Lung (tissue), 17 donors: ENCODE measurements at places on chromosomes 1 and 21. TPM values are rescaled to one million over a fixed set of nuclear protein-coding genes. Genes with fewer than 3 reads are reported as not detected.

The CFAP107 gene
- 1.3 TPM for total RNA-seq

The ANGEL2 gene
- 53.7 TPM for total RNA-seq

The CNIH4 gene
- 79.4 TPM for total RNA-seq

The SESN2 gene
- total RNA-seq, result 3.3 TPM

The LAX1 gene
- total RNA-seq, result 2.4 TPM

DNA sequence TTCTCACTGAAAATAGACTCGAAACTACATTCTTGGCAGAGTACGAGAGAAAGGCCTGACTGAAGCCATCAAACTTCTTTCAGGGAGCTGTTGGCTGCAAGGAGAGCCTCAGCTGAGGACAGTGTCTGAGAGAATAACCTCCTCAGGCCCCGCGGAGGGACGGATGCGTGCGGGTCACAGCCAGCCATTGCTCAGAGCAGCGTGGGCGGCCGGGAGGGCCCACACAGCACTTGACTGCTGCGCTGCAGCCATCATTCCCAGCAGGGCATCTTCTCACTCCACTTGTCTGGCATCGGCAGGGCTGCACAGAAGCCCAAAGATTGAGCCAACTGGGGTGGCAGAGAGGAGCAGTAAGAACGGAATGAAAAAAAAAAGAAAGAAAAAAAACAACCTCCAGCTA lies 113.5 kb downstream of the XCL2 start:
- H3K36me3 ChIP-seq, result no peaks in the 10 kb centered on the region
- DNase-seq, result no peak
- no peak overlapping the region for H3K27ac ChIP-seq
- no peaks in the 10 kb centered on the region for H3K27me3 ChIP-seq

DNA sequence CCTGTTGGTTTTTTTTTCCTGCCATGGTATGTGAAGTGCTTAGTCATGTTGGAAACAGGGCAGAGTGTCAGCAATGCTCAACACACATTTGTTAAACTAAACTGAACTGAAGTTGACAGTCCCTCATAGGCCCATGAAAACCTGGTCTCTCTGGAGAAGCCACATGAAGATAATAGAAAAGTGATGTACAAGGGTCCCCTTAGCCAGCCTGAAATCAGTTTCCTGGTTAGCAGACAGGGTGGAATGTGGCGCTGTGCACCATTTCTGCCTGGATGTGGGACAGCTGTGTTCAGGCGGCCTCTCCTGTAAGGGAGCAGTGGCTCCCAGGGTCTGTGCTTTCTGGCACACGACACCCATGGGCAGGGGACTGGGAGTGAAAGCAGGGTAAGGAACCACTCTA lies 9.9 kb upstream of the CHI3L1 start:
- H3K27ac ChIP-seq, result no peak overlapping the region
- DNase-seq, result no peak
- no peaks in the 10 kb centered on the region for H3K27me3 ChIP-seq
- H3K36me3 ChIP-seq, result no peaks in the 10 kb centered on the region

DNA sequence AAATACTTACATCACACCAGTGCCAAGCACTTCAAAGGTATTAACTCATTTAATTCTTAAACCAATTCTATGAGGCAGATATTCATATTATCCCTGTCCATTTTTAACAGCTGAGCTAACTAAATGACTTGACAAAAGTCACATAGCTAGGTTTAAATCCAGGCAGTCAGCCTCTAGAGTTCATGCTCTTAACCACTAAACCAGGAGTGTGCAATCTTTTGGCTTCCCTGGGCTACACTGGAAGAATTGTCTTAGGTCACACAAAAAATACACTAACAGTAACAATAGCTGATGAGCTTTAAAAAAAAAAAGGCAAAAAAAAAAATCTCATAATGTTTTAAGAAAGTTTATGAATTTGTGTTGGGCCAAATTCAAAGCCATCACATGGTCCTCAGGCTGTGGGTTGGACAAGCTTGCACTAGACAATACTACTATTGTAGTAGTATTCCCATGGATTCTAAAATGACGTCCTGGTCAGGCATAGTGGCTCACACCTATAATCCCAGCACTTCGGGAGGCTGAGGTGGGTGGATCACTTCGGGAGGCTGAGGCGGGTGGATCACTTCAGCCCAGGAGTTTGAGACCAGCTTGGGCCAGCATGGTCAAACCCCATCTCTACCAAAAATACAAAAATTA lies 10.0 kb downstream of the UBR4 start:
- H3K4me3 ChIP-seq, result no peak overlapping the region
- peaks cover 35% of the 10 kb centered on the region for H3K36me3 ChIP-seq
- DNase-seq, result no peak
- H3K27me3 ChIP-seq, result no peaks in the 10 kb centered on the region
- no peak overlapping the region for H3K27ac ChIP-seq

DNA sequence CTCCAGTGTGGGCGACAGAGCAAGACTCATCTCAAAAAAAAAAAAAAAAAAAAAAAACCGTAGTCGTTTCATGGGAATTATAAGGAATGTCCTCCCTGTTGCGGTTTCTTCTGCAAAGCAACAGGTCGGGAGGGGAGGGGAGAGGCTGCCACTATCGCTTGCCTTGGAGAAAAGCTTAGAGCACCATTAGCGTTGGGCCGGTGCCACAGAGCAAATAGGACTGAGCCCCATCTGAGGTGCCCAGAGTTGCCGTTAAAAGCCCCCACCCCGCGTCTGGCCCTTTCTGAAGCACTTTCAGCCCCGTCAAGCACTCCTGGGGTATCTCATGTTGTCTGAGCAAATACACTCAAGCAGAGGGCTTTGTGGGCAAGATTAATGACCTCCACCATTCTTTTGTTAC lies 2.2 kb downstream of the RIPPLY3 start:
- no peaks in the 10 kb centered on the region for H3K36me3 ChIP-seq
- no peaks in the 10 kb centered on the region for H3K27me3 ChIP-seq
- H3K27ac ChIP-seq, result no peak overlapping the region
- DNase-seq, result peak; percentile 76

DNA sequence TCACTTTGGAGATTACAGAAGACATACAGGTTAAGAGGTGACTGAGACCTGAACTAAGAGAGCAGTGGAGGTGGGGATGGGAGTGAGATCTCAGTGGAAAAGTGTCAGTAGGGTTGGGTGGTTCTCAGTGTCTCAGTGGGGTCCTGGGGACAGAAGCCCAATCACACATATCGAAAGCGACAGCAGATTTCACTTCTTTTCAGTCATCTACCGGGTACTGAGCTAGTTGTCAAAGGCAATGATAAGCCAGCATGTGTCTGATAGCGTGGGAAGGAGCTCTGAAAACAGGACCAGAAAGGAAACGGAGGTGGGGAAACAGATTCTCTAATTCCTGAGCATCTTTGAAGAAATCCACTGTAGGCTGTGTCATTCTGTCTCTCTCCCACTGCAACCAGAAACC lies 59.5 kb downstream of the RHOU start:
- no peaks in the 10 kb centered on the region for H3K36me3 ChIP-seq
- H3K27ac ChIP-seq, result no peak overlapping the region
- DNase-seq, result no peak
- H3K4me1 ChIP-seq, result peaks cover 5% of the 10 kb centered on the region

DNA sequence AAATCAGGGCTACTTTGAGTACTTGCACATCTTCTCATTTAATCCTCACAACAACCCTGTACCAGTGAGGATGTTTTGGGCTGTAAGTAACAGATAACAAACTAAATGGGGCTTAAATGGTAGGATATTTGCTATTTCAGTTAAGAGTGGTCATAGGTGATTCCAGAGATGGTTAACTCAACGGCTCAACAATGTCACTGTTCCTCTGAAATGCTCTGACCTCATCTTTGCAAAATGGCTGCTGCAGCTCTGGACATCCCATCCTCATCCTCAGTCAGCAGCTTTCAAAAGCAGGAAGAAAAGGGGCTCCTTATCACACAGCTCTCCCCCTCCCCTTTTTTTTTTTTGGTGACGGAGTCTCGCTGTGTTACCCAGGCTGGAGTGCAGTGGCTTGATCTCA lies 1.5 kb downstream of the LDLRAD2 start:
- no peak for DNase-seq
- H3K36me3 ChIP-seq, result no peaks in the 10 kb centered on the region
- no peak overlapping the region for H3K27ac ChIP-seq
- peaks cover 13% of the 10 kb centered on the region for H3K4me1 ChIP-seq

- peaks cover 51% of the 10 kb centered on the region for H3K4me1 ChIP-seq
- H3K27ac ChIP-seq, result no peak overlapping the region
- peak; percentile 45 for DNase-seq
- H3K36me3 ChIP-seq, result no peaks in the 10 kb centered on the region
- H3K27me3 ChIP-seq, result no peaks in the 10 kb centered on the region
- H3K4me3 ChIP-seq, result no peak overlapping the region
These were observed 15.3 kb upstream of the KLHDC8A start for GRCh38 chr1:205371871-205372660.

DNA sequence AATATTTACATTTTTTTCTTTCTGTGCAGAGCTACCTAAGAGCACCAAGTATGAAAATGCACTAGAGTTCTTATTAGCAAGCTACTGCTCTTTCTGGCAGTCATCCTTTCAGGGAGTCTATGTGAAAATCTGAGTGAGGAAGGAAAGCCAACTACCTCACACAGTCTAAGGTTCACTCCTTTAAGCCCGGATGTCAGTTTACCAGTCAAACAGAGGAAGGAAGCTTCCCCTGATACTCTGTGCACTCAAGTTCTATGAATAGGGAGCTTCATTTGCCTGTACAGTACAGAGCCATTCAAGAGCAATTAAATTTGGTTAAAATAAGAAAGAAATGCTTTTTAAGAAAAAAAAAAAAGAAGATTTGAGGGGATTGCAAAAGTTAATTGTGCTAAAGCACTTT lies 6.9 kb downstream of the COL11A1 start:
- H3K27me3 ChIP-seq, result no peaks in the 10 kb centered on the region
- no peak for DNase-seq
- H3K36me3 ChIP-seq, result no peaks in the 10 kb centered on the region
- H3K27ac ChIP-seq, result no peak overlapping the region

GRCh38 chr1:40247655-40248054 lies at the start of gene TMCO2:
TMCO2 (plus strand) TSS chr1:40247937; CDS start chr1:40247994, 57 bp downstream.
- H3K27me3 ChIP-seq, result no peaks in the 10 kb centered on the region
- H3K27ac ChIP-seq, result no peak within 1 kb of the TSS
- H3K4me1 ChIP-seq, result no peaks in the 10 kb centered on the region
- H3K4me3 ChIP-seq, result no peak within 1 kb of the TSS

DNA sequence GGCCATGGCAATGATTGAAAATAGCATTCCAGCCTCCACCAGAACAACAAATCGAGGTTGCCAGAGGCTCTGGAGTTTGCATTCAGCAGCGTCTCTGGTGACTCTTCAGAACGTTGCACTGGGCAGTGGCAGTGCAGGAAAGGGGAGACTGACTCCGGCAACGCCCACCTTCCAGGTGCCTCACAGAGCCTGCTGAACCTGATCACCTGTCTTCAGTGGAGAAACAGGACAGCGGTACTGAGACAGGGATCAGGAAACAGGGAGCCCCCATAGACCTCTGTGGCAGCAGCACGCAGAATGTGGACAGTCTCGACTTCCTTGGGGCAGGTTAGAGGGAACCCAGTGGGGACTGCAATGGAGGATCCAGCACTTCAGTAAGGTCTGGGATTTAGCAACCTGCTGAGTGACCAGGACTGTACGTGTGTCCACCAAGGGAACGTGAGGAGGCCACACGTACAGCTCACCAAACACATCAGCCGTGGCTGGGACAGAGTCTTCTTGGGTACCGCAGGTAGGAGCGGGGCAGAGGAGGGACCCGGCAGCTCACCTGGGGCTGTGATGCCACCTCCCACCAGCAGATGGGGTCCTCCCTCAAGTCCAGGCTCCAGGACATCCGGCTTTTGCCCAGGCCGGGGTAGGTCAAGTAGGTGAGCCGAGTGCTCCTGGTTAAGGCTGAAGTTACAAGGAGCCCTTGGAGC lies 128.6 kb downstream of the PRDM2 start:
- no peak overlapping the region for H3K4me3 ChIP-seq
- H3K4me1 ChIP-seq, result no peaks in the 10 kb centered on the region
- DNase-seq, result no peak
- H3K27me3 ChIP-seq, result no peaks in the 10 kb centered on the region

DNA sequence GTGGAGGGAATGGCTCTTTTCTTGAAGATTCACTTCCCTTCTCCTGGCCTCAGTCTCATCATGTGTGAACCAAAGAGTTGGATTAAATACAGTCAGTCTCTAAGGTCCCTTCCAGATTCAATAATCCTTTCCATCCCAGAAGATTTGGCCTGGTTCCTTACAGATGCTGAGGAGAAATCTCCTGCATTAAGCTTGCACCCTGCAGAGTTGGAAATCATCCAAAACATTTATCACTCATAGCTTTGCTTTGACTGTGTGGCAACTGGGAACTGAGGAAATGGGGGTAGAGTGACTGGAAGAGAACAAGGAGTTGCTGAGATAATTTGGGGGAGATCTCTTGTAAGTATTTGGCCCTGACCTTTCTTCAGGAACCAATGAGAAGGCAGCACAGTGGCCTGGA lies 220.5 kb upstream of the SGIP1 start:
- no peaks in the 10 kb centered on the region for H3K27me3 ChIP-seq
- H3K4me3 ChIP-seq, result no peak overlapping the region
- peaks cover 21% of the 10 kb centered on the region for H3K4me1 ChIP-seq
- no peaks in the 10 kb centered on the region for H3K36me3 ChIP-seq
- no peak for DNase-seq
- no peak overlapping the region for H3K27ac ChIP-seq

GRCh38 chr1:111734426-111734825 lies 4.8 kb downstream of the INKA2 start:
- no peak for DNase-seq
- H3K4me3 ChIP-seq, result no peak overlapping the region
- peaks cover 31% of the 10 kb centered on the region for H3K4me1 ChIP-seq
- H3K27me3 ChIP-seq, result peaks cover 8% of the 10 kb centered on the region
- H3K36me3 ChIP-seq, result no peaks in the 10 kb centered on the region
- no peak overlapping the region for H3K27ac ChIP-seq

GRCh38 chr1:117106478-117106877 lies 15.1 kb downstream of the TRIM45 start:
- DNase-seq, result no peak
- no peak overlapping the region for H3K27ac ChIP-seq
- H3K4me1 ChIP-seq, result no peaks in the 10 kb centered on the region
- no peaks in the 10 kb centered on the region for H3K27me3 ChIP-seq
- no peak overlapping the region for H3K4me3 ChIP-seq

DNA sequence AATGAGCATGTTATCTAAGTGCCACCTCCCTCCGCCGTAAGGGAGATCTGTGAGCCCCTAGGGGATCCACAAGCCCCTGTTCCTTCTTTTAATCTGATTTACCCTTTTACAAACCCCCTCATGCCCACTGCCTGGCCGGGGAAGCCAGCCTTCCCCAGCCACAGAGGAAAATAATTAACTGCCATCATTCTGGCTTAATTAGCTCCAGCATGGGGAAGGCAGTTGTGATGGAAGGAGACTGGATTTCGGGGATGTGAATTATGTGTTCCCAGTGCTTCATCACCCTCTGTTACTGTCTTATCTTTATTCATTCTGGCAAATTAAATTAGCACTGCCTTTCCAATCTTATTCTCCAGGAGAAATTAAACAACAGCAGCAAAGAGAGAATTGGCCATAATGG lies 135.8 kb downstream of the PTPRU start:
- no peak overlapping the region for H3K4me3 ChIP-seq
- no peaks in the 10 kb centered on the region for H3K4me1 ChIP-seq
- H3K27ac ChIP-seq, result no peak overlapping the region
- no peaks in the 10 kb centered on the region for H3K36me3 ChIP-seq
- no peaks in the 10 kb centered on the region for H3K27me3 ChIP-seq
